NCI-H1105 treated with DMSO at 0.1 percent for 48 hours (cell line): ENCODE measurements at places on chromosomes 7 and 10.

DNA sequence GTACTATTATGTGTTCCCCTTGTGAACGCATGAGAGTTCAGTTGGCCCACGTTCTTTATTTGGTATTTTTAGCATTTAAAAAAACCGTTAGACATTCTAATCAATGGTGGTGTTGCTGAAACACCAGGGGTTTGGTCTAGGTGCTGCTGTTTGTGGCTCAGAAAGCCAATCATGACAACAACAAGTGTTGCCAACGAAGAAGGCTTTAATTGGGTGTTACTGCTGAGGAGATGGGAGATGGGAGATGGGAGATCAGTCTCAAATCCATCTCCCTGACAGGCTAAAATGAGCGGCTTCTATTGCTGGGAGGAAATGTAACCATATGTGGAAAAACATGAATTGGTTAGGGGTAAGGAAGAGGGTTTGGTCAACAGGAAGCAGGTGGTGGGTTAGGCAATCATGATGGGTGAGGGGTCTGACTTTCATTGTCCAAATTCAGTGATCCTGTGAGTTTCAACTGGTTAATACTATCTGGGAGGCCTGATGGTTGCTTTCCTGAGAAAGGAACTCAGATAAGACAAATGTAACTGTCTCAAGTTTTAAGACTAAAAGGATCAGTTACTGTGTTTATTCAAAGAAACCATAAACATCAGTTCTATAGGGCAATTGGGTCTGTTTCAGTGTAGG lies 4.6 kb upstream of the ZNF425 start:
- no peak for DNase-seq

DNA sequence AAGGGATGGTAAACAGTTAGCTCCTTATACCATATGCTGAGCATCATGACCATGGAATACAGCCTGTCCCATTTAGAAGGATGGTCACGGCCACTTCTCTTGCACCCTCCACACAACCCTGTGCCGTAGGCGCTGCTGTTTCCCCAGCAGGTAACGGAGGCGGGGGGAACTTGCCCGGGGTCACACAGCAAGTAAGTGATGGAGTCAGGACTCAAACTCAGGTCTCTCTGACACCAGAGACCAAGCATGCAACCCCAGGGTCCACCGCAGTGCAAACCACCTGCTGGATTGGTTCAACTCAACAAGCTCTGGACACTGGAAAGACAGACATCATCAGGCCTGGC lies 71.6 kb downstream of the ZRANB1 start:
- DNase-seq: no peak

- no peak for DNase-seq
These were observed 396.8 kb downstream of the KCNMA1 start for GRCh38 chr10:77240706-77241349.

- DNase-seq: no peak
These were observed 141.1 kb upstream of the WNT16 start for GRCh38 chr7:121187676-121188075.

- DNase-seq: no peak
These were observed 40.9 kb downstream of the ANTXRL start for GRCh38 chr10:46327685-46328084.

DNA sequence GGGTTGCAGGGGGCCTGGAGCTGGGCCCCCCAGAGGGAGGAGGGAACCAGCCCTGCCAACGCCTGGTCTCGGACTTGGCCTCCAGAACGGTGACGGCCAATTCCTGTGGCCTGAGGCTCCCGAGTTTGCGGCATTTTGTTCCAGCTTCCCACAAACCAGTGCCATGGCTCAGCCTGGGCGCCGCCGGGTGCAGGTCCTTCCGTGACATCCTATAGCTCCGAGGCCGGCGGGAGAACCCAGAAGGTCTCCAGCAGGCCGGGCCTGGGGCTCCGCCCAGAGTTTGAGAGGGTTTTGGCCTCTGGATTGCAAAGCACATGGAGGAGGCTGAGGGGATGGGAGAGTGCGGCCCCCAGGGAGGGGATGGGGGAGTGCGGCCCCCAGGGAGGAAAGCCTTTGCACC lies 92.6 kb downstream of the UNCX start:
- no peak for DNase-seq

DNA sequence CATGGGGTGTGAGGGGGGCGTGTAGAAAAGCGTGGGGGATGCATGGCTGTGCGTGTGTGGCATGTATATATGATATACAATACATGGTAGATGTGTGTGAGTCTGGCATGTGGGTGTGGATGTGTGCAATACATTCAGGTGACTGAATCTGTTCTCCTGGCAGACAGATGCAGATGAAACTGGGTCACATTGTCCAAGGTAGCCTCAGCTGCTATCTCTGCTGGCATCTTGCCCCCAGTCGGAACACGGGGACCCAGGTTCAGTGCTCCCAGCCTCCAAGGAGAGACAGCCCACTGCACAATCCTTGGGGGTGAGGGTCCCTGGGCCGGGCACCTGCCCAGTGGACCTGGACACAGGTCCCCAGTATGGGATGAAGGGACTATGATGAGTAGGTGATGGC lies 12.4 kb upstream of the SRRM3 start:
- DNase-seq: no peak

DNA sequence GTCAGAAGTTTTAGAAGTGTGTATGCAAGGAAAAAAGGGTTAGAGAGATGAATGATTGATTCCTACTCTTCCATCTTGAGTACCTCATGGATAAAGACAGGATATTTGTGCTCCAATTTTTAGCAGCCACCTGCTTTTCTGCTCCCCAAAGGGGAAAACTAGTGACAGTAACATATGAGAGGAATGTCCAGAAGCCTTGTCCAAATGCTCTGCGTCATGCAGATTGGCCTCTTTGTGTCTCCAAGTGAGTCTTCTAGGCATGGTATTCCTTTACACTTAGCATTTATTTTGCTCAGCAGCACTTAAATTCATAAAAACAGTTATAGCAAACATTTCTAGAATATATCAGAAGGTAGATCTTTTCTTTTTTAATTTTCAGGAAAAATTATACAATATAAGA lies 306.8 kb downstream of the CNTNAP2 start:
- no peak for DNase-seq

DNA sequence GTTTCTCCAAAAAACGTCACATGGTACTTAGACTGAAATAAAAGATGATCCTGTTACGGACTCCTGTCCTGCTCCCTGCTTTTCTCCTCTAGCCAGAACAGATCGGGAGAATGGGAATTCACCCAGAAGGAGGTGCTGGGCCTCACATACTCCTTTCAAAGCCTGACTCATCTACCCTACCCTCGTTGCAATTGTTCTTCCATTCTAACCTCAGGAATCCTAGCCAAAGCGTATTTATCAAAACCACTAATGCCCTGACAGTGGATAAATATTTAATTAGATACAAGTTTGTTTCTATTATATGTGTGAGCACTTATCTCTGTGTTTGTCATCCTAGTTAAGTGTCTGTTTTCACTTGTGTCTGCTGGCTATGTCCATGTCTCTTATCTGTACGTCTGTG lies 21.7 kb downstream of the ZCWPW1 start:
- DNase-seq: no peak

DNA sequence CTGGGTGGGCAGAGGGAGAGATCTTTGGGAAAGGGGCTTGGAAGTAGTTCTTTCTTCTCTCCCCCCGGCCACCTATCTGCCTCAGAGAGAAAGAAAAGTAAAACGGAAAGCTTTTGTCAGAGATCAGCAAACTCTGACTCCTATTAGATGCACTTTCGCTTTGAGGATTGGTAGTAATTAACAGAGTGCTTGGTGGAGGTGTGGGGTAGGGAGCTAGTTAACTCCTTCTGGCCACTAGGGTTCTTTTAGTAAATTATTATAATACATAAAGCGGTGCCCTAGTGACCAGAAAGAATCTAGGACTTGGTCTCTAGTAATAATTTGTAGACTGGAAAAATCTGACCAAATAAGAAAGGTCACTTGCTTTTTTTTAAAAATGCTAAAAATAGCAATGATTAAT lies 54.6 kb downstream of the CPVL start:
- DNase-seq: no peak

DNA sequence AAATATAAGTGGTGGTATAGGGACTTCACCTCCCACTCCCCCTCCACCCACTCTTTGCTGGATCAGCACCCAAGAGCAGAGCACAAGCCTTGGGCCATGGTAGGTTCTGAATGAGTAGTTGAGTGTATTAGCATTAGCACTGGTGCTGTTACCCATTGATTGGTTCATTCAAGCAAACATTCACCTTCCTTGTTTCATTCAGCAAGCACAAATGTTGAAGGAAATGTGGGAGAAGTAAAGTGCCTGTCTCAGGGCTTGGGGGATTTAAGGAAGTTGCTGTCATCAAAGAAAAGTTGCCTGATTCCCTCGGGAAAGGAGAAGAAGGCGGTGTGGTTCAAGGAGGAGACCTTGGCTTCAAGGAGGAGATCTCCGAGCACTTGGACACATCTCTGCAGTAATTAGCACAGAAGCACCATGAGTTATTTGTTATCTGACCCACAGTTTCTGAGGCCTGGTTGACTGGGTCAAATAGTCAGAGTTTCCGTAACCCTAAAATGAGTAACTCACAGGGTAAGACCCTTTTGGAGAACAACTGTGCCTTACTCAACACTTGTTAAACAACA lies 17.3 kb downstream of the IL2RA start:
- no peak for DNase-seq

- DNase-seq: peak; percentile 30
These were observed 812 bp upstream of the IDE start for GRCh38 chr10:92574548-92575261.

GRCh38 chr10:32955299-32955772 lies 2.7 kb downstream of the ITGB1 start:
- DNase-seq: no peak

- DNase-seq: no peak
These were observed 63.5 kb upstream of the EN2 start for GRCh38 chr7:155394413-155394812.
